ENCODE measurements at places on chromosomes 11 and 22. TPM values are rescaled to one million over a fixed set of nuclear protein-coding genes. Genes with fewer than 3 reads are reported as not detected.

GRCh38 chr11:123545726-123546270 lies 108.6 kb downstream of the SCN3B start:
- DNase-seq = no peak

The SLC1A2 gene
- under 0.01 TPM for total RNA-seq

GRCh38 chr11:16577490-16577889 lies 161.0 kb upstream of the C11orf58 start:
- no peak for DNase-seq

DNA sequence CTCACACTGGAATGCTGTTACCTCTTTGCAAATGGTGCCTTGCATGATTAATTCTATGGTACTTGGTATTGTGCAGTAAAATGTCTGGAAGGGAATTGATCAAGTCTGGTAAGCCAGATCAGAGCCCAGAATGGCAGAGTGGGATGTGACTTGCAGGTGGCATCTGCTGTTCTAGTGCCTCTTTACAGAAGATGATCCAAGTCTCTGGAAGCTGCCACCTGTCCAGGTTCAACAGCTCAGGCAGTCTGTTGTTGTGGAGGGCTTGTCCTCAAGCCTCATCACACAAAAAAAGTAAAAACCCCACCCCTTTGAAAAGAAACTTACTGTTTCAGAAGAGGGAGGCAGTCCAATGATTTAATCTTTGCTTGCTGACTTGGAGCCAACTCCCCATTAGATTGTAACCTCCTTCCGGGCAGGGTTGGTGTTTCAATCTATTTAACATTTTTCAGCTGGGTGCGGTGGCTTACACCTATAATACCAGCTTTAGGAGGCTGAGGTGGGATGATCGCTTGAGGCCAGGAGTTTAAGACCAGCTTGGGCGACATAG lies 17.1 kb downstream of the ZNRF3 start:
- DNase-seq = no peak

- DNase-seq = no peak
Measured at GRCh38 chr11:8760896-8761295, 78.3 kb downstream of the RPL27A start.

DNA sequence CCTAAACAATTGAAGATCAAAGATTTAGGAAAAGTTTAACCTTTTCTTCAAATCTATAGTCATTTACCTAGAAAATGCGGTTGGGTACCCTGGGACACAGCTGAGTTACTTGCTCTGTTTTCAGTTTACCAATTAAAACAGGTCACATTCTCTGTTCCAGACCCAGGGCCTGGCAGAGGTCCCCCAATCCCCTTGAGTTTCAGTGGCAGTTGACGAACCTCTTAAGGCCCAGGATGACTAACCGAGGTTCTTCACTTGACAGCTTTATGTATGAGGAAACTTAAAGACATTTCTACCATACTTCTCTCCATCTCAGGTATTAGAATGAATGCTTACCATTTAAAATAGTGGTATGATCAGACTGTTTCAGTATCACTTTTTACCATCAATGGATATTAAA lies 16.3 kb downstream of the LDHAL6A start:
- DNase-seq = no peak

The CNGA4 gene
- total RNA-seq = not detected

- no peak for DNase-seq
Measured at GRCh38 chr22:37082251-37082873, 27.2 kb downstream of the TMPRSS6 start.

DNA sequence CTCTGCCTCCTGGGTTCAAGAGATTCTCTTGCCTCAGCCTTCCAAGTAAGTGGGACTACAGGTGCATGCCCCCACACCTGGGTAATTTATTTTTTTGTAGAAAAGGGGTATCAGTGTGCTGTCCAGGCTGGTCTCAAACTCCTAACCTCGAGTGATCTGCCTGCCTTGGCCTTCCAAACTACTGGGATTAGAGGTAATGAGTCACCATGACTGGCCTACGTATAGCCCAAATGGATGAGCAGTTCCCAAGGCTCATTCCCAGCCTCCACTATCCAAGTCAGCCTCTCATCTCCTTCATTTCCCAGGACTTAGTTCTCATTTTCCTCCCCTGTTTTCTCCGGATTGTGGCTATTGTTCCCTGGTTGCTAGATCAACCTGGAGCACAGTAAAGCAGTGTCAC lies 5.6 kb downstream of the CCT8L2 start:
- DNase-seq = no peak

DNA sequence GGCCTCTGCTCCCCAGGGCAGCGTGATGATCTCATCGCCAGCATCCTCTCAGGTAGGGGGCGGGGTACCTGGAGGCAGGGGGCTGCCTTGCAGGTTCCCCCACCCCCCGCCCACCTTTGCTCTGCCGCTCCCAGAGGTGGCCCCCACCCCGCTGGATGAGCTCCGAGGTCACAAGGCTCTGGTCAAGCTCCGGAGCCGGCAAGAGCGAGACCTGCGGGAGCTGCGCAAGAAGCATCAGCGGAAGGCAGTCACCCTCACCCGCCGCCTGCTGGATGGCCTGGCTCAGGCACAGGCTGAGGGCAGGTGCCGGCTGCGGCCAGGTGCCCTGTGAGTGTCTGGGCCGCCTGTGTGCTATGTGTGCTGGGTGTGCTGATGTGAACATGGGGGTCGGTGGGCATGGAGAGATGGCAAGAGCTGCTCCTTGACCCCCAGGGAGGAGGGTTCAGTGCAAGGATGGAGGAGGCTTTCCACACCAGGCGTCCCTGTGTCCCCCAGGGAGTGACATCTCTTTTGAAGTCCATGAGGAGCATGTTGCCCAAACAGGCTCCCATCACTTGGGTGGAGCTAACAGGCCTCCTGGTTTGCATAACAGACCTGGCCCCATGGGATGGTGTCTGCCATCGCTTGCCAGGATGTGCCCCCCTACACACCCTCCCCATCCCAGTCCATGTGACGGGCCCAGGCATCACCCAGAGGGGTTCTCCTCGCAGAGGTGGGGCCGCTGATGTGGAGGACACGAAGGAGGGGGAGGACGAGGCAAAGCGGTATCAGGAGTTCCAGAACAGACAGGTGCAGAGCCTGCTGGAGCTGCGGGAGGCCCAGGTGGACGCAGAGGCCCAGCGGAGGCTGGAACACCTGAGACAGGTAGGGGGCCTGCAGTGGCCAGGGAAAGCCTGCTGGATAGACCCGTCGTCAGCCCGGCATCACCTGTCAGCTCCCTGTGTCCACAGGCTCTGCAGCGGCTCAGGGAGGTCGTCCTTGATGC lies 14.1 kb downstream of the PLCB3 start:
- DNase-seq = no peak

- no peak for DNase-seq
Measured at GRCh38 chr11:46278387-46279125, 1.1 kb downstream of the CREB3L1 start.

DNA sequence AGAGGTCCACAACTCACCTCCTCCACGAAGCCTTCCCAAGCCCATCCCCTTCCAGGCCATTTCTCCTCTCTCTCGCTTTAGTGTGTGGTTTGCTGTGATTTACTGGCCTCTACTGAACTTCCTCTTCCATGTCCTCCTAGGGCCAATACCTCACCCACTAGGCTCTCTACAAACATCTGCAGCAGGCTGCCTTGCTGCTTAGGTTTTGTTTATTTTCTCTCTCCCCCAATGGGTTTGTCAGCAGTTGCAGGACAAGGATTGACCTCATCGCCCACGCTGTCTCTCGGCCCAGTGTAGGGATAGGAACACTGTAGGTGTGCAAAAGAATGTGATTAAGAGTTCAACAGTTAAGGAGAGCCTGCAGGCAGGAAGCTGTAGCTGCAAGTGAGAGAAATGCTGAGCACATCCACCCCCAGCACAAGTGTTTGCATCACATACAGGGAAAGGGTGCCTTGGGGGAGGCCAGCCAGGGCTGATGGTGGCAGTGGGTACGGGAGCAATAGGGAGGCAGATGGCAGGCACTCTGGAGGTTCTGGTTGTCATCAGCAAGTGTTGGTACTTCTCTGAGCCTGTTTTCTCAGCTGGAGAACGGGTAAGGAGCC lies 1.4 kb downstream of the PC start:
- peak; percentile 40 for DNase-seq

- no peak for DNase-seq
Measured at GRCh38 chr11:31529701-31530100, 20.1 kb downstream of the ELP4 start.

DNA sequence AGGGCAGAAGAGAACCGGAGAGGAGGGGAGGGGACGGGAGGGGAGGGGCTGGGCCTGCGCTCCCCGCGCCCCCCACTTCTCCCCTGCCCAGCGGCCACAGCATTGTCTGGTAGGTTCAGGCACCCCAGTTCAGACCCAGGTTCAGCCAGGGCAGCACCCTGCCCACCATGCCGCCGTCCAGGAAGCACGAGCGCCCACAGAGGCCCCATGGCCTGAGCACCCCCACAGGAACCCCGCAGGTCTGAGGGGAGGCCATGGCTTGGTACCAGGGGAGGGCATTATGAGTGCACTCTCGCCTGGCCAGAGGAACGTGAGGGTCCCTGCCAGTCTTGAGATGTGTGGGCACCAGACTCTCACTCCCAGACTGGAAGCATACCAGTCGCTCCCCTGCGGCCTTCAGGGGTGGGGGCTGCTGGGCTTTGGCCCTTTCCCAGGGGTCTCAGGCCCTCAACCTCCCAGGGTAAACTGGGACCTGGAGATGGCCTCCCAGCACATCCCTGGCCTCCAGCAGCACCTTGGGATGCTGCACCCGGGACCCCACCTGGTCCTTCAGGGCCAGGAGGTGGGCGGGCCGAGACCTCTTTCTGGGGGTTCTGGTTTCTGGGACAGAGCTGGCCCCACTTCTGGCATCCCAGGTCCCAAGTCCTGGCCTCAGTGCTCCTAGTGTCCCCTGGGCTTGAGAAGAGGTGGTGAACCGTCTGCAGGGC lies 597 bp upstream of the PLXNB2 start:
- no peak for DNase-seq

The ISX gene
- not detected for total RNA-seq

GRCh38 chr22:47587361-47587760 lies 824.9 kb downstream of the TBC1D22A start:
- DNase-seq = no peak

GRCh38 chr11:125069008-125069407 lies 5.9 kb downstream of the SLC37A2 start:
- no peak for DNase-seq

DNA sequence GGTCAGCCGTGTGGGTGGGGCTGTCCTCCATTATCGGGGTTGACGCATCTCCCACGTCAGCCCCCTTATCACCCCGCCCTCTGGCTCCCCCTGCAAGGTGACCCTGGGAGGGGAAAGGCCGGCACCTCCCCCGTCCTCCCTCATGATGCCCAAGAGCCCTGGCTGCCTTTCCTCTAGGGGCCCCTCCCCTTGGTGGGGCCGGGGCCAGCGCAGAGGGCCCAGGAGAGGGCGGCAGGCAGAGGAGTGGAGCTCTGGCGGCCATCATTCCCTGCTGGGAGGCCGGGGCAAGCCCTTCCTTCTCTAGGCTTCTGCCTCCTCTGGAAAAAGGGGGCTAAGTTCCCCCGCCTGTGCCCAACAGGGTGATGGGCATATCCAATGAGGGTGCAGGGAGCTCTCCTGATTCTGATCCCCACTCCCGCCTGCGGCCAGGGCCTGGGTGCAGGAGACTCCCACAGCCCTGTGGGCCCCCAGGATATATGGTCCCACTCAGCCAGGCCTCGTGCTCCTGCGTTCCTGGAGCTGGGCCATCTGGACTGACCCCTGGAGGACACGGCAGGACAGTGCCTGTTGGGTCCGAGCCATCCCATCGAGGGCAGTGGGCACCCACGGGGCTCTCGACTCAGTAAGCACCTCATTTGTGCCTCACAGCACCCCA lies 12.3 kb downstream of the MYRF start:
- DNase-seq = no peak

GRCh38 chr22:23184764-23185113 lies 4.4 kb downstream of the BCR start:
- DNase-seq = no peak

DNA sequence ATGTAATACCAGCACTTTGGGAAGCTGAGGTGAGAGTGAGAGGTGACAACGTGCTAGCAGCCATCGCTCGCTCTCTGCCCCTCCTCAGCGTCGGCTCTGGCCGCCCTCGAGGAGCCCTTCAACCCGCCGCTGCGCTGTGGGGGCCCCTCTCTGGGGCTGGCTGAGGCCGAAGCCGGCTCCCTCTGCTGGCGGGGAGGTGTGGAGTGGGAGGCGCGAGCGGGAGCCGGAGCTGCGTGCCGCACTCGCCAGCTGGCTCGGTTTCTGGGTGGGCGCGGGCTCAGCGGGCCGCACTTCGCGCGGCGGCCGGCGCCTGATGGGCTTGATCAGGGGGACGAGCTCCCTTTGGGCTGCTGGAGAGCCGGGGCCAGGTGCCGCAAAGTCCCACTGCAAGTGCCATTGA lies 98.9 kb upstream of the UBASH3B start:
- no peak for DNase-seq

GRCh38 chr22:26968859-26969523 lies 311.6 kb downstream of the MIAT start:
- DNase-seq = no peak

DNA sequence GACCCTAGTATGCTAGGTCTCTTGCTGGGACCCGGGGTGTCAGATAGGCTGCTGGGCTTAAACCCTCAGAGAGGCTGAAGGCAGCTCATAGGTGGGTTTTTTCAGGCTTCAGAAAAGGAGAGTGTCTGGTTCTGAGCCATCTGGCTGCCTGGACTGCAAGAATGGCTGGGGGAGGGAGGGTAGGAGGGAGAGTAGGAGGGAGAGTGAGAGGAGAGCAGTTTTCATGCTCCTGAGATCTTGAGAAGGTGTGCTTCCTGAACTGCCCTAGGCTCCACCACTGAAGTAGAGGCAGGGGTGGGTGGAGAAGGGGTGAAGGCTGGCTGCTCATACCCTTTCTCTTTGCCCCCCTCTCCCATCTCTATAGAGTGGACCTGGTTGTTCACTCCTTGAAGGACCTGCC lies 4.6 kb downstream of the HMBS start:
- no peak for DNase-seq

The OR4A16 gene
- total RNA-seq = not detected

The OR51B2 gene
- total RNA-seq = not detected

- DNase-seq = no peak
Measured at GRCh38 chr22:24429411-24430365, 2.3 kb downstream of the ADORA2A start.

GRCh38 chr11:65861165-65861505 lies 902 bp downstream of the MUS81 start:
- DNase-seq = no peak

DNA sequence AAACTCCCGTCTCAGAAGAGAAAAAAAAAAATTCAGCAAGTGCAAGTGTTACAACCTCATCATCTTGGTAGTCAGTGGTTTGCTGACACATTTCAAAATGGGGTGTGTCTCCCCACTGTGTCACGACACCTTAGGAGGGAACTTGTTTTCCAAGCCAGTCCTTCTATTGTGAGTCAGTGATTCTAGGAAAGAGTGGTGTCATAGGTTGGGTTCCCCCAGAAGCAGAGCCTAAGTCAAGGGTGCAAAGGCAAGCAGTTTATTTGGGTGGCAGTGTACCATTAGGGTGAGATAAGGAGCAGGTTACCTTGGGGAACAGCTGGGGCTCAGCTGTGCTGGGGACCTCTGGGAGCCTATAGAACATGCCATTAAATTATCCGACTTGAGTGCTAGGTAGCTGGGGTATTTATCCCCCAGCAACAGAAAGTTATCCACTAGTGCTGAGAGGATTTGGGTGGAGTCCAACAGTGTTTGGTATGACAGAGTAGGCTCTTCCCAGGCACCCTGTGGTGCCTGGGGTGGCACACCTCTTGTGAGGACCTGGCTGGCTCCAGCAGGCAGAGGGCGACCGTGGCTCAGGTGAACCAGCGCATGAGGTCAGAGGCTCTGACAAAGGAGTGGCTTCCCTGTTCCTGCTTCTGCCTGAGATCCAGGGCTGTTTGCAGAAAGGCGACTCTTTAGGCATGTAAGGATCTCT lies 41.7 kb downstream of the KIAA1671 start:
- DNase-seq = no peak

The CRACR2B gene
- total RNA-seq = 55.7 TPM
